ENCODE measurements at places on chromosomes 5 and 9.

DNA sequence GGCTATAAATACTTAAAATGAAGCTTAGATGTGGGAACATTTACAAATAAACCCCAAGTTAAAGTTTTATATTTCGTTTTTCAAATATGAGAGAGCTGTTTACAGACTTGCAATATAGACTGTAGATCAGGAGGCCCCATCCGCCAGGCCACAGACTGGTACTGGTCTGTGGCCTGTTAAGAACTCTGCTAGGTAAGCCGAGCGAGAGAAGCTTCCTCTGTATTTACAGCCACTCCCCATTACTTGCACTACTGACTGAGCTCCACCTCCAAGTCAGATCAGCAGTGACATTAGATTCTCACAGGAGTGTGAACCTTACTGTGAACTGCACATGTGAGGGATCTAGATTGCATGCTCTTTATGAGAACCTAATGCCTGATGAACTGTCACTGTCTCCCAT, 561.4 kb upstream of the FAM174A start:
- DNase-seq = no peak

DNA sequence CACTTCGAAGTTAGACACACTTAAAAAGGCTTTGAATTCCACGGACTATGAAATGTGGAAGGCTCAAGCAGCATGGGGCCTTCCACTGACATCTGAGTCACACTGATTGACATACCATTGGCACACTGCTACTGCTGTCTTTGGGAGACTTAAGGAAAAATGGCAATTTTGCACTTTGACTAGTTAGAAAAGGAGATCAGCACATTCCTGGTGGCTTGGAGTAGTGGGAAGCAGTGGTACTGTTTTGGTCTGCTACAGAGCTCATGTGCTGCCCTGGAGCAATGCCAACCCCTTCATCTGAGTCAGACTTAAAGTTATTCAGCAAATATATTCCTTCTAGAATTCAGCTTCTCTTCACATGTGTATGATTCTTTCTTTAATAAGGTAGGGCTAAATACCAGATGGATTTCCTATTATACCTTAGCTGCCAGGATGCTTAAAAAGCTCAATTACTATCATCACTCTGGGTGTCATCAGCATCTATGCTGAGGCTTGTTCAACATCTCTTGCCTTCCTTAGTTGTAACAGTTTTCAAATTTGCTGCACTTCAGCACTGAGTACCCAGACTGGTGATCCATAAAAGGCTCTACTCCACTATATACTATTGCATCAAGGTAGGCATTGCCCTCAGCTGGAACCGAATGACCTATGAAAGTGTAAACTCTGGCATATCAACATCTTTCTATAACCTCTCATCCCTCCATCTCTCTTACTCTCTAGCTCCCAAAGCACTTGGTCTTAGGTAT, 42.3 kb upstream of the MOCS2 start:
- DNase-seq = no peak

DNA sequence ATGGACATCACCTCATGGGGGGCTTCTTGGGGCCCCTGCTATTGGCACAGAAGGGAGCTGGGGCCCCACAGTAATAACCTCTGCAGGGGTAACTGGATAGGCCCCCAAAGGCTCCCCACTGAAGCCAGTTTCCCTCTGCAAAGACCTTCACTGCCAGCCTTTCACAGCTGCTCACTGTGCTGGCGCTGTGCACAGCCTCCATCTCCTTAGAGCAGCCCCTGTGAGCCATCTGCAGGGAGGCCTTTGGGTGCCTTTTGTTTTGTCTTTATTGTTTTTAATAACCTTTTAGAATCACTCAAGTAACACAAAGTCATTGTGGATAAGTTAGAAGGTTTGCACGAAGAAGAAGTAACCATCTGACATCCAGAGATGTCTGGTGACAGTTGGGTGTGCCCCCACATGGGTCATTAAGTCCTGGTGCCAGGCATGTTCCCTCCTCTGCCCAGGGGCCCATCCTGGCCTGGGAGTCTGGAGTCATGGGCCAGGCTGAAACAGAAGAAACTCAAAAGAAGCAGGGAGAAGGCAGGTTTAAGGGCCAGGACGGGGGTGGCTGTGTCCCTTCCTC, 42.7 kb downstream of the NCS1 start:
- DNase-seq = no peak

DNA sequence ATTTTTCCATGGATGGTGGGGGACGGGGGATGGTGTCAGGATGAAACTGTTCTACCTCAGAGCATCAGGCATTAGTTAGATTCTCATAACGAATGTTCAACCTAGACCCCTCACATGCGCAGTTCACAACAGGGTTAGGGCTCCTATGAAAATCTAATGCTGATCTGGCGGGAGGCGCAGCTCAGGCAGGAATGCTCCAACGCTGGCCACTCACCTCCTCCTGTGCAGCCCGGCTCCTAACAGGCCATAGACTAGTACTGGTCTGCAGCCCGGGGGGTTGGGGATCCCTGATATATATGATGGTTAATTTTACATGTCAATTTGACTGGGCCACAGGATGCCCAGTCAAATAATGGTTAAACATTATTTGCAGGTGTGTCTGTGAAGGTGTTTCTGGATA, 199.0 kb upstream of the NR4A3 start:
- DNase-seq = no peak

- no peak for DNase-seq
These were observed 235.7 kb downstream of the COMMD10 start for GRCh38 chr5:116320486-116320885.

GRCh38 chr9:120561709-120562108, 18.3 kb downstream of the CDK5RAP2 start:
- DNase-seq = no peak

DNA sequence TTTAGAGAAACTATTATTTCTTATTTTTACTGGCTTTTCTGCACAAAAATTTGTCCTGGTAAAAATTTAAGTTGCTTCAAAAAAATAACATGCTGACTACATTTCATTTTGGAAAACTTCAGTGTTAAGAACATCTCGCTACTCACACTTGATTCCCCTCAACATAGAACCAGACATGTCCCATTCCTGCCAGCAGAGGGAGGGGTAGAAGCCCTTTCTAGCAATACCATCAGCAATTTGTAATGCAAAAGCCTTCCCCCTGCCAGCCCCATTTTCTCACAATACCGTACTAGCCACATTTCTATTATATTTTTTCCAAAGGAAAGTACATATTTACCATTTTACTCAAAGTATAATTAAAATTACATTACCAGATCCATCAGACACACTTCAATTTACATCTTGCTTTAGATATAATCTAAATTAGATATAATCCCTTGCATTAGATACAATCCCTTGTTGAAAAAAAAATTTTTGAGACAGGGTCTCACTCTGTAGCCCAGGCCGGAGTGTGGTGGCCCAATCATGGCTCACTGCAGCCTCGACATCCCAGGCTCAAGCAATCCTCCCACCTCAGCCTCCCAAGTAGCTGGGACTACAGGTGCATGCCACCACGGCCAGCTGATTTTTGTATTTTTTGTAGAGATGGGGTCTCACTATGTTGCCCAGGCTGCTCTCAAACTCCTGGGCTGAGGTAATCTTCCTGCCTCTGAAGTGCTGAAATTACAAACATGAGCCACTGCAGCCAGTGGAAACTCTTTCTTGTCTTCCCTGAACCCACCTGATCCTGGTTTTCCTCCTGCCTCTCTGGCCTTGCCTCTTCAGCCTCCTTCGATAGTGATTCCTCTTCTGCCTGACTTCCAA, 39.6 kb upstream of the IDNK start:
- DNase-seq = no peak

GRCh38 chr5:142619815-142620214, 66.1 kb downstream of the FGF1 start:
- no peak for DNase-seq

- no peak for DNase-seq
These were observed 6.3 kb downstream of the IGIP start for GRCh38 chr5:140131967-140132409.

DNA sequence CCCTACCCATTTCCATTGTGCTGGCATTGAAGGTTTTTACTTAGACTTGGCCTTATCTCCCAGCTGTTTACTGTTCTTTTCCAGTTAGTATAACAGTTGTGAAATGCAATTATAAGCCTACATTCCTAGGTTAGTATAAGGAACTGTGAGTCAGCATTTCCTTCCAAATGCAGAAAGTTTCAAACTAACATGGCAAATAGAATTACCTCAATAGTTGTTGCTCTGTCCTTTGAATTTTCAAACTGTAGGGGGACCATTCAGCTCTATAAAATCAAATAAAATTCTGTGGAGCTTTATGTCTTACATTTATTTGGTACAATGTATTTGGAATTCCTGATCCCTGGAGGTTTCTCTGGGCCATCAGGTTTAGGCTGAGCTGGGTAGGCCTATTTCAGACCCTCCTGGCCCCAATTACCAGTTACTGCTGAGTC, 47.2 kb downstream of the ARHGEF28 start:
- no peak for DNase-seq

DNA sequence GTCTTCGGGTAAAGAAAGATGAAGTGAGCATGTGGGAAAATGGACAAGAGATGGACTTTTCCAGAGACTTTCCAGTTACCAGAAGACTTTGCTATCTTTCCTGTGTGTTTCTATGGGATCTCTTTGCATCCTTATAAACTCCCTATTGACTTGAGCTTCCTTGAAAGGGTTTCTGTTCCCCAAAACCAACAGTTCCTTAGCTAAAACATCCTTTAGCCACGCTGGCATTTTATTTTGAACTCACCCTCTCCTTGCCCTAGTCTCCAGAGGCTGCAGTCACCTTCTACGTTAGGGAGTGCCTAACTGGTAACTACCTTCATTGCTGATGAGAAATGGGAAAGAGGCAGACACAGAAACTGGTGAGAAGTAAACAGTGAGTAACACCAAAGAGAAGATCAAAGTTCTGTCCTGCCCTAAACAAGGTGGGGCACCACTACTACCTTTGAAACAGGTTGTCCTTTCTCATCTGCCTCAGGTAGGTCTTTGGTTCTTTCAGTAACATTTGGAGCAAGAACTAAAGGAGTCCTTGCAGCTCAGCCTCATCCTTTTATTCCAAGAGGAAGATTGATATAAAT, 402.9 kb downstream of the ENC1 start:
- no peak for DNase-seq

DNA sequence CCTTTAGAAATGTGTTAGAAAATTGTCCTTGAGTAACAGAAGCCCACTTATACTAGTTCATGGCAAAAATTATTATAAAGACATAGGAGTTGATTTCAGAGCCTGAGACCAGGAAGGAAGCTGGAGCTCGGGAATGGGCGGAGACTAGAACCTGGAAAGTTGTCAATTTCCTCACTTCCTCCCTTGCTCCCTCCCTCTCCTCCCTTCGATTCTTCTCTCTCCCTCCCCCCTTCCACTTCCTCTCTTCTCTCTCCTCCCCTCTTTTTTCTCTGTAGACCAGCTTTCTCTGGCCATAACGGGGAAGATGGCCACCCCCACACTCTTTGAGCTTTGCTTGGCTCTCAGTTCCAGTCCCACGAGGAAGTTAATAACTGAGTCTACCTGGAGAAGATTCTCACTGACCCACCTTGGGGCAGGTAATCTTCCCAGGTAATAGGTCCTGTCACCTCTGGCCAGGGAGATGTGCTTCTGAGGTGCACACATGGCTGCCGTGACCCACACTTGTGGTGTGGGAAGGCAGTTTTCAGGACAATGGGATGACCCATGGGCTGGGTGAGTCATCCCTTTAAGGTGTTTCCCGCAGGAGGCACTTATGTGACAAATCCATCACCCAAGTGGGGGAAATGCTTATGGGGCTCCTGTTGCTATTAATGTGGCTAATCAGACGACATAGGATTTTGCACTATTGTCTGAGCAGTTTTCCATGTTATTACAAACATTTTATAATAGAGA, 78.7 kb downstream of the HSPA4 start:
- no peak for DNase-seq

GRCh38 chr5:69091771-69092170, 2.0 kb upstream of the SLC30A5 start:
- no peak for DNase-seq

GRCh38 chr5:66515209-66515608, 81.0 kb upstream of the MAST4 start:
- no peak for DNase-seq

- no peak for DNase-seq
These were observed 170.7 kb upstream of the SPRY4 start for GRCh38 chr5:142495531-142495930.

- no peak for DNase-seq
These were observed 21.7 kb upstream of the ADAM19 start for GRCh38 chr5:157597277-157597676.

DNA sequence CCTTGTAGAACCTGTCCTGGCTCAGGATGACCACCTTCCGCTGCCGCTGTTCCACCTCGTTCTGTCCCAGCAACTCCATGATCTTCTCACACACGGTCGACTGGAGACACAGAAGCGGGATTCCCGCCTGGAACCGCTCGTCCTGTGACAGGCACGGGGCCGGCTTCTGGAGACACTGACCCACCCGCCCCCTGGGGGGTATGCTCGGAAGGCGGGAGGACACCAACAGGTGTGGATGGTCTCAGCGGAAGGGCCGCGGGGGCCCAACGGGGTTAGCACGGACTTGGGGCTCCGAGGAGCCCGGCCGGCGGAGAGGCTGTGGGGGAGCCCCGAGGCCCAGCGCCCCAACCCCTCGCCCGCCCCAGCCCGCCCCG, 530 bp downstream of the UCK1 start:
- no peak for DNase-seq

- DNase-seq = no peak
These were observed 505.6 kb downstream of the TLE1 start for GRCh38 chr9:81183761-81184160.

- DNase-seq = no peak
These were observed 20.7 kb upstream of the EBF1 start for GRCh38 chr5:159120446-159120845.

GRCh38 chr5:14028938-14029584, 84.6 kb upstream of the DNAH5 start:
- no peak for DNase-seq

- DNase-seq = no peak
These were observed 149.8 kb upstream of the PPP1R26 start for GRCh38 chr9:135329571-135330306.

DNA sequence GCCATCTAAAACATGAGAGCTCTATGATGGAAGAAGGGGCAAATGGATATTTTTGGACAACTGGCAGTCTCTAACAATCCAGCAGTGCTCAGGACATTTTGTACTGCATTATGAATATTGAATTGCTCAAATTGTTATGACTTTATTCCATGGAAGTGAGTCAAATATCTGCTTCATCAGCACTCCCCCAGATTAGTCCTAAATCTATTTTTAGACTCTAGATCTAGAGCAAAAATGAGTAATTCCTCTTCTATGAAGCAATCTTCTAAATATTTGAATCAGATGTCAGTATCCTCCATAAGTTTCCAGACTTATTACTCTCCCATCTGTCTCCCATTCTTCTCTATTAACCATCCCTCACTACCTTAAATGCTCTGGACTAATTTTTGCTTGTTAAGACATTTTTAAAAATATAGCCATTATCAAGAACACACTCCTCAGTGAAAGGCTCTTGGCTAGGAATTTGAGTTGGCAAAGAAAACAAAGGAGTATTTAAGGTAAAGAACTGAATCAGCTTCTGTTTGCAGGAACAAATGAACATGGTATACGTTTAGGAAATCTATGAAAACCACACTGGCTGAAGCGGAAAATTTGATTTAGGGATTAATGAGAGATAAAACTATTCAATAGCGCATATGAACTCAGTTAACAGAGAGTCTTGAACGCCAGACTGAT, 300.9 kb downstream of the MCTP1 start:
- no peak for DNase-seq
